NCI-H510A (cell line): ENCODE measurements at places on chromosomes 11 and 22.

DNA sequence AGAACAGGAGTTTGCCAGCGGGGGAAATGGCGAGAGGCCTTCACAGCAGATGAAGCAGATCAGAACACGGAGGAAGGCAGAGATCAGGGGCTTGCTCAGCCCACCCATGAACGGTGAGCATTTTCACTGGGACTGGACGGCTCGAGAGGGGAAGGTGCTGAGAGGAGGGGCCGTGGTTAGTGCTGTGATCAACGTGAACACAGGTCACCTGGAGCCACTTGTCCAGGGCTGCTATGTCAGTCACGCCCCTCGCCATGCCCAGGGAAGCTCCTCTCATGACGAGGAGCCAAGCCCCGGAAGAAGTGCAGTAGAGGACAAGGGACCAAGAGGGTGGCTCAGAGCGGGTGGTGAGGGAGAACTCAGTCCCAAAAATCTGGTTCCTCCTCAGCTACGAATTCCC is 7.0 kb downstream of the PLA2G6 start:
- DNase-seq, result no peak

DNA sequence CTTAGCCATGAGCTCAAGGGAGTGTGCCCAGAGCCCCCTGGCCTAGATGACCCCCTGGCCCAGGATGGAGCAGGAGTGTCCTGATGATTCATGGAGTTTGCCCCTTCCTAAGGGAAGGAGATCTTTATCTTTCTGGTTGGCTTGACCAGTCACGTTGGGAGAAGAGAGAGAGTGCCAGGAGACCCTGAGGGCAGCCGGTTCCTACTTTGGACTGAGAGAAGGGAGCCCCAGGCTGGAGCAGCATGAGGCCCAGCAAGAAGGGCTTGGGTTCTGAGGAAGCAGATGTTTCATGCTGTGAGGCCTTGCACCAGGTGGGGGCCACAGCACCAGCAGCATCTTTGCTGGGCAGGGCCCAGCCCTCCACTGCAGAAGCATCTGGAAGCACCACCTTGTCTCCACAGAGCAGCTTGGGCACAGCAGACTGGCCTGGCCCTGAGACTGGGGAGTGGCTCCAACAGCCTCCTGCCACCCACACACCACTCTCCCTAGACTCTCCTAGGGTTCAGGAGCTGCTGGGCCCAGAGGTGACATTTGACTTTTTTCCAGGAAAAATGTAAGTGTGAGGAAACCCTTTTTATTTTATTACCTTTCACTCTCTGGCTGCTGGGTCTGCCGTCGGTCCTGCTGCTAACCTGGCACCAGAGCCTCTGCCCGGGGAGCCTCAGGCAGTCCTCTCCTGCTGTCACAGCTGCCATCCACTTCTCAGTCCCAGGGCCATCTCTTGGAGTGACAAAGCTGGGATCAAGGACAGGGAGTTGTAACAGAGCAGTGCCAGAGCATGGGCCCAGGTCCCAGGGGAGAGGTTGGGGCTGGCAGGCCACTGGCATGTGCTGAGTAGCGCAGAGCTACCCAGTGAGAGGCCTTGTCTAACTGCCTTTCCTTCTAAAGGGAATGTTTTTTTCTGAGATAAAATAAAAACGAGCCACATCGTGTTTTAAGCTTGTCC is 14.3 kb downstream of the ADORA2A start:
- DNase-seq, result no peak

DNA sequence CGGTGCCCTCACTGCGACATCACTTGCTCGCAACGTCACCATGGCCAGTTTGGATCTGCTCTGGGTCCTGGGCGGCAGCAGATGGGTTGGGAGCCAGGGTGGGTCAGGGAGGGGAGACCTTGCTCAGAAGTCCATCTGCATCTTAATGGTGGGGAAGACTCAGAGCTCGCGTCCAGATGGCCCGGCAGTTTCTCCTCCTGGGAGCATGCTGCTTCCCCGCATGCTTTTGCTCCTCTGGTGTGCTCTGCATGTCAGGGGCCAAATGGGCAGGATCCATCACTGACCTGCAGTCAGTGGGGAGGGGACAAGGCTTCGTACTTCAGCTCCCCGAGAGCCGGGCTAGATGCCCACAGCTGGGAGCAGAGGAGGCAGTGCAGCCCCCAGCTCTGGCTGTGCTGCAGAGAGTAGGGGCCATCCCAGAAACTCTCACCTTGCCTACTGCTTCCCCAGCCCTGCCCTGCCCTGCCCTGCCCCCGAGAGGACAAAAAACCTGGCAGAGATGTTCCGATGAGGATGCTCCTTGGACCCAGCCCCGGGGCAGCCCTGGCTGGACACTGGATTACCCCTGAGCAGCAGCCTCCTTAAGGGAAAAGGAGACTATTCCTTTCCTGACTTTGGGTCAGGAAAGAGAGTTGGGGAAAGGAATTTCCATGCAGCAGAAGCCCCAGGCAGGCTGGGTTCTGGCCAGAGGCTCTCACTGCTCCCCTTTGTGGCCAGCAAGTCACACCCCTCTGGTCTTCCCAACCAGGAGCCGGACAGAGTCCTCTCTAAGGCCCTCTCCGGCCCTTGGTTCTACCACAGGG is 149.9 kb downstream of the PKNOX2 start:
- no peak for DNase-seq

DNA sequence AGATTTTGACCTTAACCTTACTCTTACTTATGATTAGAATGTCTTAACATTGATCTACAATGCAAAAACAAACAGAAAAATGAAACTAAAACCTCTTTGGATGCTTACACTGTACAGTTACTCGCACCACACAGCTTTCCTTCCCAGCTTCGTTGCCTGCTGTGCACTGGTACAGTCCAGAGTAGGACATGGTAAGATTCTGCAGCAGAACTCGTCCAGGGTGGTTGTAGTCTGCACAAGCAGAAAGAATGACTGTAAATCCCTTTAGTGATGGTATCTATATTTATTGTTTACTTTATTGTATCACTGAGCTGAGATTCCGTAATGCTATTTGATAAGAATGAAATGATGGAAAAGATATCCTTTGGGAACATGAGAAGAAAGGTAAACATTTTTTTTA is 21.0 kb upstream of the HSPA8 start:
- no peak for DNase-seq

- no peak for DNase-seq
Observed at GRCh38 chr11:116109228-116109627, 605.0 kb upstream of the CADM1 start.
